ENCODE measurements at places on chromosomes 5 and 9. TPM values are rescaled to one million over a fixed set of nuclear protein-coding genes. Genes with fewer than 3 reads are reported as not detected.

ECM2 gene
- 14.4 TPM for total RNA-seq

GRCh38 chr9:131873335-131873734 is 133.5 kb upstream of the RAPGEF1 start:
- no peak for DNase-seq

GRCh38 chr5:36273809-36274526 is 27.7 kb downstream of the RANBP3L start:
- no peak for DNase-seq

NTRK2 gene
- total RNA-seq = 38.2 TPM

SLC1A3 gene
- total RNA-seq = 66.6 TPM

- no peak for DNase-seq
These were observed 6.7 kb downstream of the OR1K1 start for GRCh38 chr9:122806661-122807060.

DNA sequence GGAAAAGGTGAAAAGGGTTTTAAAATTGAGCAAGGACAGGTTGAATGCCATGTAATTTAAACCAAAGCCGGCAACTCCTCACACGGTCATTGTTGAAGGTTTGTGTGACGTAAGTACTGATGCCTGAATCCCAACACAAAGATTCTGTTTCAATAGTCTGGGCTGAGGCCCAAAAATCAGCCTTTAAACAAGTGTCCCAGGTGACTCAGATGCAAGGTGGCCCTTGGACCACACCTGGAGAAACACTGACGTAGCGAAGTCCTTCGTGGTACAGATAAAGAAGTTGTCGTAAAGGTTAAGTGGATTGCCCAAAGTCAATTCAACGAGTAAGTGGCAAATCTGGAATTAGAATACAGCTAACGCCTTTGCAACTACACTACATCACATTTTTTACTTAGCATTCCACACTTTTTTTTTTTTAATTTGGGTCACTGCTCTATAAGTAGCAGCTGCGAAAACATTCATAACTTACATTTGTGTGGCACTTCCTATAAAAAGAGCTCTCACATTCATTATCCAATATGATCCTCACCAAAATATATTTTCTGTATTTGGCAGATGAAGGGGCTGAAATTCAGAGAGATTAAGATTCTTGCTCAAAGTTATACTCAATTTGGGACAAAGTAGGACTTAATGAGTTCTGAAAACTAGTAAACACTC is 111.3 kb downstream of the LPAR1 start:
- no peak for DNase-seq

DNA sequence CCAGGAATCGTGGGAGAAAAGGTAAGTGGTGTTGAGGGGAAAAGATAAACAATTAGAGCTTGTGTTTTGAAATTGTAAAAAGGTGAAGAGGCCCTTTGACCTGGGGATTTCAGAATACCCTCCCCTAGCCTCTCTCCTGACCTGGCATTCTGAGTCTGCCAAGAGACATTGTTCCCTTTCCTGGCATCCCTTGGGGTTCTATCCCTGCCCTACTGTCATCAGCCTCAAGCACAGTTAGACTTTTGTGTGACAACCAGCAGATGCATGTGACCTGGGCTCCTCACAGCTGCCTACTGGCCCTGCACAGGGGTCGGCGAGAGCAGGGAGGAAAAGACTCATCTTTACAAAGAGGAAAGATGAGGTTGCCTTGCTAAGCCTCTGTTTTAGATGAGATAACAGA is 72.2 kb upstream of the ORM1 start:
- no peak for DNase-seq

- DNase-seq = no peak
These were observed 70.0 kb downstream of the LMNB1 start for GRCh38 chr5:126846744-126847455.

GRCh38 chr9:98852961-98853360 is 45.5 kb downstream of the GALNT12 start:
- no peak for DNase-seq

DNA sequence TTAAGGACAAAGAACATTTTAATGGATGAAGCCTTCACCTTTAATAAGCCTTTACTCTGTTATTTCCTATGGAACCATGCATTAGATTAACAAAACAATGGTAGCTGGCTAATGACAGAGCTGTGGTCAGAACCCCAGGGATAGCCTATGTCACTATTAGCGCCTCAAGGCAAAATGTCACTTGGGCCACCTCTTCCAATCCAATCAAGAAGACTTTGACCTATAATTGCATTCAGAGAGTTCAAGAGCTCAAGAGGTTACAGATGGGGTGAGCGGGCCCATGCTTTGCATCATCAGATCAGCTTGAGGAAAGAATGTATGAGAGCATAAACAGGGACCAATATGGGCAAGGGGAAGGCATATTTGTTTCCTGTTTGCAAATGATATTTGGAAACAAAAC is 425.1 kb downstream of the ARHGEF28 start:
- no peak for DNase-seq

GRCh38 chr5:54214722-54215121 is 95.7 kb downstream of the ARL15 start:
- no peak for DNase-seq

GRCh38 chr5:87825583-87825982 is 412.9 kb upstream of the CCNH start:
- no peak for DNase-seq

GRCh38 chr9:13755551-13755950 is 476.1 kb upstream of the MPDZ start:
- no peak for DNase-seq

DNA sequence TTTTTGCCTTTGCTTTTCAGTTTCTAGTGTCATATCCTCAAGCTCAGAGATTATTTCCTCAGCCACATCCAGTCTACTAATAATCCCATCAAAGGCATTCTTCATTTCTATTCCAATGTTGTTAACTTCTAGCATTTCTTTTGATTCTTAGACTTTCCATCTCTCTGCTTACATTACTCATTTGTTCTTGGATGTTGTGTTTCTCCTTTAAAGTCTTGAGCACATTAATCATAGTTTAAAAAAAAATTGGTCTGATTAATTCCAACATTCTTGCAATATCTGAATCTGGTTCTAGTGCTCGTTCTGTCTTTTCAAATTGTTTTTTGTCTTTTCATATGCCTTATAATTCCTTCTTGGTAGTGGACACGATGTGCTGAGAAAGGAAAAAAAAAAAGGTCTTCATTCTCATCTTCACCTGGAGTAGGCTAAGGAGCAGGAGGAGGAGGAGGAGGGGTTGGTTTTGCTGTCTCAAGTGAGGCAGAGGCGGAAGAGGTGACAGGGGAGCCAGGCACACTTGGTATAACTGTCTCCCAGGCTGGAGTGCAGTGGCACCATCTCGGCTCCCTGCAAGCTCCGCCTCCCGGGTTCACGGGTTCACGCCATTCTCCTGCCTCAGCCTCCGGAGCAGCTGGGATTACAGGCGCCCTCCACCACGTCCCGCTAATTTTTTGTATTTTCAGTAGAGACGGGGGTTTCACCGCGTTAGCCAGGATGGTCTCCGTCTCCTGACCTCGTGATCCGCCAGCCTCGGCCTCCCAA is 16.3 kb downstream of the PRXL2C start:
- no peak for DNase-seq

TUBB4B gene
- total RNA-seq = 324 TPM

FGF18 gene
- total RNA-seq = 2.8 TPM

GRCh38 chr5:56369361-56369811 is 136.3 kb upstream of the ANKRD55 start:
- DNase-seq = no peak

BARHL1 gene
- not detected for total RNA-seq

- no peak for DNase-seq
These were observed 5.4 kb upstream of the RMND5B start for GRCh38 chr5:178125253-178125906.

DNA sequence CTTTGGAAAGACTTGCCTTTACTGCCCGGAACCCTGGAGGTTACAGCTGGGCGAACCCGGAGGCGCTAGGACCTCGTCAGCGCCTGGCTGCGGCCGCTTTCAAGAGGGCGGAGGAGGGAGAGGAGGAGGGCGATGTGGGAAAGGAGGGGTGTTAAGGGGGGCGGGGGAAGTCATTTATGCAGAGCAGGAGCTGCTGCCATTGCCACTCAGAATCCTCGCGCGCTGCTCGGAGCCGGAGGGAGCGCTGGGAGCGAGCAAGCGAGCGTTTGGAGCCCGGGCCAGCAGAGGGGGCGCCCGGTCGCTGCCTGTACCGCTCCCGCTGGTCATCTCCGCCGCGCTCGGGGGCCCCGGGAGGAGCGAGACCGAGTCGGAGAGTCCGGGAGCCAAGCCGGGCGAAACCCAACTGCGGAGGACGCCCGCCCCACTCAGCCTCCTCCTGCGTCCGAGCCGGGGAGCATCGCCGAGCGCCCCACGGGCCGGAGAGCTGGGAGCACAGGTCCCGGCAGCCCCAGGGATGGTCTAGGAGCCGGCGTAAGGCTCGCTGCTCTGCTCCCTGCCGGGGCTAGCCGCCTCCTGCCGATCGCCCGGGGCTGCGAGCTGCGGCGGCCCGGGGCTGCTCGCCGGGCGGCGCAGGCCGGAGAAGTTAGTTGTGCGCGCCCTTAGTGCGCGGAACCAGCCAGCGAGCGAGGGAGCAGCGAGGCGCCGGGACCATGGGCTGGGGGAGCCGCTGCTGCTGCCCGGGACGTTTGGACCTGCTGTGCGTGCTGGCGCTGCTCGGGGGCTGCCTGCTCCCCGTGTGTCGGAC is at the start of gene PCSK5:
Gene PCSK5 (plus strand): TSS at position 202 of the 805 bp plus-strand sequence. CDS start 509 bp downstream, at position 711.
- peak; percentile 91 for DNase-seq

AGXT2 gene
- total RNA-seq = not detected

DNA sequence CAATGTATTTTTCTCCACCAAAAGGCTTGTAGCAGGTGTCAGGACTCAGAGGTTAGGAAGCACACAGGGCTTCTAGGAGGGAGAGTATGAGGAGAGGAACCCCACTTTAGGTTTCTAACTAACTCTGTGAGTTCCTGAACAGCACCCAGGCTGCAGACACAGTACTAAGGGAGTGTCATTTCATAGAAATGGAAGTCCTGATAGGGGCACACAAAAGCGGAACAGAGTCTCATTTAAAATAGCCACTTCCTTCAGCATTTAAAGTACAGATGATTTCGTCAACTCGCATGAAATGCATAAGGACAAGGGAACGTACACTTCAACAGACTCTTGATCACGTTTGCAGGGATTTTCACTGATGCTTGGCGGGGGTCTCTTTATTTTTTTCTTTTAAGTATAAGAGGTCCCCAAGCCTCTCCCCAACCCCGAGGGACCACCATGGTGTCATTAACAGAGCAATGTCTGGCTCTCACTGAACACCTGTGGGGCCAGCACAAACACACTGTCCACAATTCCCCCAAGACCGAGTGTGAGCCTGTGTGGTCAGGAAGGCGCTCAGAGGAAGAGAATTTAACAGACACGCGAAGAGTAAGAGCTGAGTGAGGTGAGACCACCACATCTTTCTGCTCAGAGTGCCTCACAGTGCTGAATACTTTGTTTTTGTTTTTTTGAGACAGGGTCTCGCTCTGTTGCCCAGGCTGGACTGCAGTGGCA is 82.3 kb downstream of the SECISBP2 start:
- no peak for DNase-seq

GRCh38 chr9:35518225-35518821 is 28.4 kb downstream of the RUSC2 start:
- no peak for DNase-seq

CARD6 gene
- total RNA-seq = 10.6 TPM

Data from left cardiac atrium (tissue), 4 donors.